Brain microvascular endothelial cell (primary cell): ENCODE measurements at places on chromosomes 5 and 9.
A peak's percentile ranks its signal among the peaks of the same experiment; 100 is the strongest.

GRCh38 chr5:125607018-125607417 is 816.2 kb upstream of the GRAMD2B start:
- DNase-seq, result peak; percentile 81

DNA sequence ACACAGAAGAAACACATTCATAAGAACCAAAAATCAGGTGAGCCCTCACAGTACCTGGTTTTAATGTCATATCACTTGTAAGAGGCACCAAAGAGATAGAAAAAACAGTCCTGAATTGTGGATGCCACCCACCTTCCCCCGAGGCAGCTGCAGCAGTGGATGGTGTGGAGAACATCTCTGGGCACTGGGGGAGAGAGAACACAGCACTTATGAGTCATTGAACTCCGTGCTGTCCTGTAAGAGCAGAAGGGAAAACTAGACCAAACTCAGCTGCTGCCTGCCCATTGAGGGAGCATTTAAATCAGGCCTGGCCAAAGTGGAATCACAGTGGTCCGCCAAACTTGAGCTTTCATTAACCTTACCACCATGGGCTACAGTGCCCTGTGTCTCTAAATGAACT is 296.2 kb downstream of the SPATA31D1 start:
- no peak for DNase-seq

GRCh38 chr5:180007582-180007981 is 64.0 kb downstream of the RNF130 start:
- no peak for DNase-seq

- no peak for DNase-seq
Measured at GRCh38 chr9:98009437-98009836, 26.3 kb downstream of the ANP32B start.
